ENCODE measurements at places on chromosomes 1 and 21.
A peak's percentile ranks its signal among the peaks of the same experiment; 100 is the strongest.

DNA sequence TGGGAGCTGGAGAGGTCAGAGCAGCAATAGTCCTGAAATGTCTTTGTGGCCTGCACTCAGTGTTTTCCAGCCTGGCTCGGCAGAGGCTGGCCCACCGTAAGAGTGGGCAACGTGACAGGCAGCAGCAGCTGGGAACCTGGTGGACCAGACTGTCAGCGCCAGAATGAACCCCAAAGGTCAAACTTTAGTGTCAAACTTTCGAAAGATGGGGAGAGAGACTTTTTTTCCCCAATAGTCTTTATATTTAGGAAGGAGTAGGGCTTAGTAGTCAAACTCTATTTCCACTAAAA is 10.3 kb downstream of the BLACAT1 start:
- DNase-seq = no peak

- DNase-seq = no peak
These were observed 463.1 kb downstream of the USP25 start for GRCh38 chr21:16192902-16193301.

DNA sequence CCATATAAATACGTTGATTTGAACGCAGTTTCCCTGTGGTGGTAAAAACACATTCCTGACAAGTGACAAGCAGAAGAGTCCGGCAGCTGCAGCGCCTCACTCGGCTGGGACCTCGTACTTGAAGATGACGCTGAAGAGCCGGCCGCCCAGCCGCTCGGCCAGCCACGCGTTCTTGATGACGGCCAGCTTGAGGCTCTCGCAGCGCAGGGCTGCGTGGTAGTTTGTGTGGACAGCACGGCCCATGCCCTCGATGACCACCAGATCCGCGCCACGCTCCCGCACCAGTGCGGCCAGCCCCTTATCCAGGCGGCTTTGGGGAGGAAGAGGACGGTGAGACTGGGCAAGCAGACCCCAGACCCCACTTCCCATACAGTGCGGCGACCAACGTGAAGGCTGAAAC is 17.6 kb downstream of the PANK4 start:
- no peak for DNase-seq

DNA sequence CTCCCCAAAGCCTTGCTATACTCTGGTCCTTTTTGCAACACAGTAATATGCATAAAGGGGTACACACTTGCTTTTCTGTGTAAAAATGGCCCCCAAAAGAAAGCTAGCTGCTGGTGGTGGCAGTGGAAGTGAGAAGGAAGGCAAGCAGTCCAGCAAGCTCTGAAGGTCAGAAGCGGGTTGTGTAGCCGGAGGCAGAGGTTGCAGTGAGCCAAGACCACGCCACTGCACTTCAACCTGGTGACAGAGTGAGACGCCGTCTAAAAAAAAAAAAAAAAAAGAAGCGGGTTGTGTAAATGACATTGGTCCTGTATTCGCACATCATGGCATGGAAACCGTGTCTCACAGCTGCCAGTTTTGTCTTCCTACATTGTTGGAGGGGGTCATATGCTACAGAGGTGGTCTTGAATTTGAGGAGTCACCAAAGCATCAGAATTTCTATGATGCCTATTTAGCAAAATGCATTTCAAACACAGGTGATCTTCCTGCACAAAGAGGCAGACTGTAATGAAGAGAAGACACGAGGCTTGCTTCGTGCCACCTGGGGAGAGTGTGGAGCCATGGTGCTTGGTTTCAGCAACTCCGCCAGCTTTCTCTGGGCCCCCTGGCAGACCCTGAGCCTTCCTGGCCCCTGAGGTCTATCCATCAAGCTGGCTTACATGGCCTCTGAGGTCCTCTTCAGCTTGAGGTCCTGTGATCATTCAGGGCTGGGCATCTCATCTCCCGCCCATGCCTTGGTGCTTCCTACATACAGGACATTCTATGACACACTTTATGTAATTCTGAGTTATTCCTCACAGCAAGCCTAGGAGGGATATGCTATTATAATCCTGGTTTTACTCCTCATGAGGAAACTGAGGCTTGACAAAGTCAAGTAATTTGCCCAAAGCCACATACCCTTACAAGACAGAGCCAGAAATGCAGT is 71.0 kb downstream of the TOMM20 start:
- DNase-seq = no peak

DNA sequence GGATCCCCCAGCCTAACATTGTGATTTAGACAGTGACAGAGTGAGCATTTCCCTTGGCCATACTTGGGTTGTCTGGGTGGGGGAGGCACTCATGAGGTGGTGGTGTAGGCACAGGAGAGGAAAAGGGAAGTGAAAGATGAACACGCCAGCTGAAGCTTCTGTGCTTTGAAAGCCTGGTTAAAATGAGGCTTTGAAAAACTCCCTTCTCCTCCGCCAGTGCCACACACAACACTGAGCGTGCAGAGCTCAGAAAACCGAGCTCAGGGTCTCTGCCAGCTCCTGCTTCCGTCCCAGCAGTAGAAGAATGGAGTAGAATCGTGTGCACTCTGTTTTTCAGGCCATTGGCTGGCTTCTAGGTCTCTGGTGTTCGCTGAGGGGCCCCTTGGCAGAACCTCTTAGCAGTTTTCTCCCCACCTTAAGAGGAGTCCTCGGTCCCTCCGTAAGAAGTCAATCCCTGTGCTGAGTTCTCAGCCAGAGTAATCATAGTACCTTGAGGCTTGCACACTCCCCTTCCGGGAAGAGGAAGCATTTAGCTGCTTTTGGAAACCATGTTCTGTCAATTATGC is 12.9 kb downstream of the PLEKHM2 start:
- peak; percentile 48 for DNase-seq

DNA sequence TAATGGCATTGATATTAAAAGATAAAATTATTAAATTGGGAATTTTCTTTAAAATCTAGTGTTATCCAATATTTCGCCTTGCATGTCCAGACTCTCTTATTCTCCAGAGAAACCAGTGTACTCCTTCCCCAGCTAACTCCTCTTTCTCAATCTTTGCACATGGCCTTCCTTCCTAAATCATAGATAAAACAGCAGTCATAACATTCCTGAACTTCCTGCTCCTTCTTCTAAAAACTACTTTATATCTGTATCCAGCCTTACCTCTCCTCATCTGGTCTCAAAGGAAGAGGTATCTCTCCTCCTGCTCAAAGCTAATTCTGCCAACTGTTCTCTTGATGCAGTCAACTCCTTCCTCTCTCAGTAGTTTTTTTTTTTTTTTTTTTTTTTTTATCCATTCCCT is 39.5 kb upstream of the NEK7 start:
- no peak for DNase-seq

GRCh38 chr1:238153253-238153652 is 262.5 kb upstream of the ZP4 start:
- DNase-seq = no peak

- no peak for DNase-seq
These were observed 17.5 kb upstream of the YRDC start for GRCh38 chr1:37825506-37825905.

DNA sequence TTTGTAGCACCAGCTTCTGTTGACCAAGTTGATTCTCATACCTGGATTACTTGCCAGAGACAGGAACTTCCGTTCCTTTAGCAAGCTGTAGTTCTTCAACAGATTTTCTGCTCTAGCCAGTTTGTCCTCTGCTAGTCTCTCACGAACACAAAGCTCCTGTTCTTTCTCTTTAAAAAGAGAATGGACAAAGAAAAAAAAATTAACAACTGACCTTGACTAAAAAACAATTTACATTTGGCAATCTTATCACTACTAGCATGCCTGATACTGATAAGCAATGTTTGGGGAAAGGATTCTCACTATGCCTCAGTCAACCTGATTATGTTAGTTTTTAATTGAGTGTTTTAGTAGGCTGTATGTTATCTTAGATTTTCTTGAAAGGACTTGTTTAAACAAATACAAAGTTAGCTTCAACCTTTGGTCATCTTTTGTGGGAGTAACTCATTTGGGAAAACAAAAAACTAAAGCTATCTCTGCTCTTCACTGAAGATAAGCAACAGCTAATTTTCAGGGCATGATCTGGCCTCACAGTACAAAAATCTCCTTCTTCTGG is 8.3 kb downstream of the NEK2 start:
- DNase-seq = no peak

DNA sequence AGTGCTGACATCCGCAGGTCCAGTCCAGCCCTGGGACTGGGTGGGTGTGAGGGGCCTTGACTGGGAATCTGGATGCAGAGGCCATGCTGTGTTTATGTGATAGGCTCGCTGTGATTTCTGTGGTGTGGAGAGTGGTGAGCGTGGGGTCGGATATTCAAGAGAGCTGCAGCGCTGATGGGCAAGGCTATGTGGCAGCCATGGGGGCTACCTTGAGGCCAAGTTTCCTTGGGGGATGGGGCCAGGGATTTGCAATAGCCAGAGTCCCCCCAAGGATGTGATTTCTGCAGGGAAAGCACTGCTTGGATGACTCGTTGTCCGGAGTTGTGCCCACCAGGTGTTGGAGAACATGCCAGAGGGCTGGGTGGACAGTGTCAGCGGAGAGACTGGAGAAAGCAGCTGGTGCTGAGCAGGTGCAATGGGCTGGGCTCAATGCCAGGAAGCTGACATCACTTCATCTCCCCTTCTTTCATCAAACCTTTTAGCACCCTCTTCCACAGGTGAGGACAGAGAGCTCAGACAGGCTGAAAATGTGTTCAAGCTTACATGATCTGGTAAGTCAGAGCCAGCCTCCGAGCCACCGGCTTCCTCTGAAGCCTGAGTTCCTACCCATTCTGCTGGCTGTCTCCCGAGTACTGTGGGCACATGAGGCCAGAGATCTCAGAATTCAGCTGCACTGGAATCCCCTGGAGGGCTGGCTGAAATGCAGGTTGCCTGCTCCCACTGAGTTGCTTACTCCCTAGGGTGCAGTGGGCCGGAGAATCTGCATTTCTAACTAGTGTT is 132.9 kb downstream of the RHOU start:
- no peak for DNase-seq

DNA sequence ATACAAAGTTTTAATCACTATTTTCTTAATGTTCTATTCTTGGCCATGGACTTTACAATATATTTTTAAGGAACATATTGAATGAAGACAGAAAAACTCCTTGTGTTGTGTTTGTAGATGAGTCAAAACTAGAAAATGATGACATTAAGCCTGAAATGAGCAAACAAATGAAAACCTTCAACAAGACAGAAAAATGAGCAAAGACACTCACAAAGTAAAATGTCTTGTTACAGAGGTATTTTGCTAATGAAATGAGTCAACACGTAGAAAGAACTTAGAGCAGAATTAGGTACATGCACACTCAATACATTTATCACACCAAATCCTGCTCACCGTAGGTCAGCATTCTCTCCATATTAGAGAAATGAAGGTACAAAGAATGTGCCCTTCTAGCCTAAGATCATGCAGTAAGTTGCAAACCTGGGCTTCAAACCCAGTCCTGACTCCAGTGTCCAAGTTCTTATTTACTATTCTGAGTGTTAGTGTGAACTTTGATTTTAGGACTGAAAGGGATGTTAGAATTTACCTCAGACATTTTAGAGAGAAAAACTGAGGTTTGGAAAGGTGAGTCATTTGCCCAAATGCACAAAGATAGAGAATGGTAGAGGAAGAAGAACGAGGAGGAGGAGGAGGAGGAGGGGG is 133.9 kb upstream of the SGIP1 start:
- DNase-seq = no peak

- DNase-seq = no peak
These were observed 40.4 kb upstream of the RPL11 start for GRCh38 chr1:23651069-23651808.

GRCh38 chr1:180291004-180291403 is 60.9 kb downstream of the LHX4 start:
- no peak for DNase-seq

- no peak for DNase-seq
These were observed 27.8 kb downstream of the NME7 start for GRCh38 chr1:169339773-169340172.

DNA sequence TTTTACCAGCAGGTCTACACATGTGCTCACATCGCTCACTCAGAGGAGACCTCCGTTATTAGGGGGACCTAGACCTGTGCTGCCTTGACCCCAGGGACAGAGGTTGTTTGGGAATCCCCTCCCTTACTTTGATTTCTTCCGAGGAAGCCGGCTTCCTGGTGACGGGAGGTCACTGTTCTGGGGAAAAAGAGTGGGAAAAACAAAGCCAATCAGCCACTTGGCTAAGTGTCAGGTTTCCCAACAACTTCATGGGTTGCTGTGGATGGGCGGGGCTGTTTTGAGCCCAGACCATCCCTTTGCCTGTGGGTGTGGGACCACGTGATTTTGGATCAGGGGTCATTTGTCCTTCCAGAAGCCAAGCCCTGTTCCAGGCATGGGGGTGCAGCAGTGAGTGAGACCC is 7.1 kb upstream of the KCNAB2 start:
- no peak for DNase-seq

DNA sequence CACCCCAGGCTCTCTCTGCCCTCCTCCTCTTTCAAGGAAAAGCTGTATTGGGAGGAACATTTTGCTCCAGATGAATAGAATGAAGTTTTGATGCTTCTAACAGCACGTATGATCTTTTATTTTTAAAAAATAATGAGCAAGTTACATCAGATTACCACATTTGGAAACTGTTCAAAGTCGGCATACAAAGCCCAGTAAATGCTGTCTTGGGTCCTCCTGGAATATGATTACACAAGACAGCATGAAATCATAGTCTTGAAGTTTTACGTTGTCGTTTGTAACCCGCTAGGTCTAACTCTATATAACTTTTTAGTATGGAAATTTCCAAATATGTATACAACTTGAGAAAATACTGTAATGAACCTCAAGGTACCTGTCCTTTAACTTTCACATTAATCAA is 385.6 kb downstream of the HLX start:
- DNase-seq = no peak

DNA sequence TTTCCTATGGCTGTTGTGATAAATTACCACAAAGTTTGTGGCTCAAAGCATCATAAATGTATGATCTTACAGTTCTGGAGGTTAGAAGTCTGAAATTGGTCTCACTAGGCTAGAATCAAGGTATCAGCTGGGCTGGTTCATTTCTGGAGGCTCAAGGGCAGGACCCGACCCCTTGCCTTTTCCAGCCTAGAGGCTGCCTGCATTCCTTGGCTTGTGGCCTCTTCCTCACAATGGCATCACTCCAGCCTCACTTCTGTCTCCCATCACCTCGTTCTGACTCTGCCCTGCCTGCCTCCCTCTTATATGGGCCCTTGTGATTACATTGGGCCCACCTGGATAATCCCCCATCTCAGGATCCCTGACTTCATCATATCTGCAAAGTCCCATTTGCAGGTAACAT is 8.0 kb downstream of the COQ8A start:
- no peak for DNase-seq
